ENCODE measurements at places on chromosomes 7 and 10.

DNA sequence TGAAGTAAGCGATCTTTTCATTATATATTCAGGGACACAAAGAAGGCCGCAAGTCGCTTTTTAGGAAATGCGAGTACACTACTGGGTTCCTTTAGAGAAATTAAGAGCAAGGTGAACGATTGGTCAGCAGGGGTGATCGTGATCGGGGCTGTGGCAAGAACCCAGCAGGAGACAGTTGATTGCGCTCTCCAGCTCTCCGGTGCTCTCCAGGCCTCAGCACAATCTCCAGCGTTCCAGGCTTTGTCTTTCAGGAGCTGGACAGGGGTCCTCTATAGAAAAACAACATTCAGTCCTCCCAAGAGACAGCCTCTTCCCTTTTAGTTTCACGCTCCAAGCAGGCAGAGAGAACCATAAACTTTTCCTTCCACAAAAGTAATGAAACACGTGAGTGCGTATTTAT lies 170.5 kb upstream of the KLF6 start:
- no peak for DNase-seq

DNA sequence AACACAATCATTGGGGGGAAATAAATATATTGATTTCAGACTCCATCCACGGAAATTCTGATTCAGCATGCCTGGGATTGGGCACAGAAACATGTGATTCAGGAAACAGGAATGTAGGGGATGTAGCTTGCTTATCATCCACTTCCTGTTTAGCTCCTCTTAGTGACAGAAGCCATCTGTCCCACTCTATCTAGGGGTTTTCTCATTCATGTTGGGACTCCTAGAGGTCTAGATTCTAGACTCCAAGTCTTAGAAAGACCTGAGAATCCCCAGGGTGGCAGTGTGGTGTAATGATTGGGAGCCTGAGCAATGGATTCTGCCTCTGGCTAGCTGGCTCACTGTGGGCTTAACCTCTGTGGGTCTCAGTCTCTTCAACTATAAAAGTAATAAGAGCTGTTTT lies 67.9 kb downstream of the CDK1 start:
- DNase-seq: no peak

DNA sequence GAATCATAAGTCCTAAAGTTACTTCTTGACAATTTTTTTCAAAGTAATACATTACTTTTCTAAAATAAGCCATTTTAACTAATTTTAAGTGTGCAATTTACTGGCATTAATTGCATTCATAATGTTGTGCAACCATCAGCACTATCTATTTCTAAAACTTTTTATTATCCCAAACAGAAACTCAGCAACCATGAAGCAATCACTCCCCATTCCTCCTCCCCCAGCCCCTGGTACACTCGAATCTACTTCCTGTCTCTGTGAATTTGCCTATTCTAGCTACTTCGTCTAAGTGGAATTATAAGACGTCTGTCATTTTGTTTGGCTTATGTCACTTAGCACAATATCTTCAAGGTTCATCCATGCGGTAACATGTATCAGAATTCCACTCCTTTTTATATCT lies 84.9 kb downstream of the MKX start:
- no peak for DNase-seq

DNA sequence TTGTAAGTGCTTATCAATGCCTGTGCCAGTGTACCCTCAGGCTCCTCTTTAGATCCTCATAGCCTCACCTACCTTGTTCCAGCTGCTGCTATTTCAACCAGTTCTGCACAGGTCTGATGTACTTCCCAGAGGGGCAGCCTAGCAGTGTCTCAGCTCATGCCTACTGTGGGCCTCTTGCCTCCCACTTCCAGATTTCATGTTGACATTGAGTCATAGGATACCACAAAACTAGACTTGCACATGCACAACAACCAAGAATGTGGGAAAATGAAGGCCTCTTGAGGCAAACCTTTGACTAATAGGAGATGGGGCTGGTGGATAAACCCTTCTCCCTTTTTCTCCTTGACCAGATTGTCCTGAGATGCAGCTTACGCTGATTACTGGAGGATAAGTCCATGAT lies 31.0 kb downstream of the PON3 start:
- no peak for DNase-seq

DNA sequence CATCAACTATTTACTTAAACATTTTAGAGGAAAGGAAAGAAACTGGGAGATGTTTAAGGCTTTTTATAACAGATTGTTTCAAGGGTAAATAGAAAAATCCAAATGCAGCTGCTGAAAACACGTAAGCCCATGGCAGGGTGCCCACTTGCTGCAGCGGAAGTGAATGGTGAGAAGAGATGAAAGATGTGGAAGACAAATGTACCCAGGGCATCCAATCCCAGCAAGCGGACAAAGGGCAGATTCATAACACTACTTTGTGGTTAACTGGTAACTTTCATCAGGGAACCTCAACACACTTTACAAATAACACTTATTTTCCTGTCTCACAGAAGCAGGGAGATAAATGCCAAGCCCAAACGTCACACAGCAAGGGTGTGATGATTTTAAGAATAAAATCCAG lies 358.4 kb downstream of the KCNMA1 start:
- DNase-seq: no peak

DNA sequence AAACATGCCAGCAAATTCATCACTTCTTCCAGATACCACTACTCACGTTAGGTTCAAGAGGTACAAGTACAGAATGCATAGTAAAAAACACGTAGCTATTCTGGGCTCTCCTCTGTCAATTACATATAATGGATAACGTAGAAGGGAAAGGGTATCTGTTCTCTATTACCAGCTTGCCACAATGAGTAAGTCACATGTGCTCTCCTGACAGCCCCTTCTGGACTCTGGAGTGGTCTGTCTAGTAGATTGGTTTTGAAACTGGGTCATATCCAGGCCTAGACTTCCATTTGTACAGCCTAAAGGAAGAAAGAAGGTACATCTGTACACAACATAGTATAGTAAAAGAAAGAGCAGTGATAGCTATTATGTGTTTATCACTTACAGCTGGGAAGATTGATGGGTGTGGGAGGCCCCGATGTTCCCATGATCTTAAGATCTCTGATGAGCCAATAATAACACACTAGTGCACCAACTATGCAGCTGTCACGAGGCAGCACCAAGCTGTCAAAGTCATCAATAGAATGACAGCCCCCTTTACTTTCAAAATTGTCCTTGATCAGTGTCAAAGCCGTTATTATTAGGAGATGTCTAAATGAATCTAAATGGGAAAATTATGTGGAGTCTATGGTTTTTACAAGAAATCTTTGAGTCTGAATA lies 161.9 kb upstream of the AGK start:
- no peak for DNase-seq

- no peak for DNase-seq
Observed at GRCh38 chr10:108523016-108523800, 1358.7 kb upstream of the SORCS1 start.

- peak; percentile 6 for DNase-seq
Observed at GRCh38 chr10:45063591-45064231, 63.0 kb downstream of the ZNF22 start.

DNA sequence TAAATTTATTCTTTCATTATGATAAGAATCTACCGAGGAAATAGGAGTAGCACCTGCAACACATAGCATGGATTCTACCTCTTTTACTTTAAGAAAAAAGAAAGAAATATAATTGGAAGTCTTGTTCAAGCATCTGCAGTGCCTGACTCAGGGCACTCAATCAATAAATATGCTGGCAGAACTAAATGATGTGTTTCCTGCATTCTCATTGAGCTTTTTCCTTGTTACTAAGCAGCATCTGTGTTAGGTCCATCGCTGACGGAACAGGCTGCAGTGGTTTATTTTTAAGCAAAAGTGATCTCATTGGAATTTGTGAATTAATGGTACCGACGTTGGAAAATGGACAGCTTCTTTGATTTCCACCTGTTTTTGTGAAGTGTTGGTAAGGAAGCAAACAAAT lies 417.5 kb downstream of the DPP6 start:
- DNase-seq: no peak

DNA sequence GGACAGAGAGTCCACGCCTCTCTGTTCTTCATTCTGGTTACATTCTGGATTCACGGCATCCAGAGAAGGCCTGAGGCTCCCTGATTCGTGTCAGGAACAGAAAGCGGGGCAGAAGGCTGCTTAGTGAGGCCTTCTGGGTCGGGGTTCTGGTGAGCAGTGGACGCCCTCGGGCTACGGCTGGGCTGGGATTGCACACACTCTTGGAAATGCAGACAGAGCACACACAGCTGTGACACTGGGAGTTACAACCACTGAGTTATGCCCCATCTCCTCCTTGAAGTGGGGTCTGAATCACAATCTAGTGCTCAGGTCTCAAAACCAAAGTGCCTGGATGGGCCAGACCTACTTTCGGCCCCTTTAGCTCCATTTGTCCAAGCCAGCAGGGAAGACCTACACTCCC lies 156.9 kb upstream of the GDF10 start:
- DNase-seq: no peak

GRCh38 chr7:47088329-47089067 lies 493.4 kb downstream of the TNS3 start:
- DNase-seq: peak; percentile 6

- DNase-seq: peak; percentile 7
Observed at GRCh38 chr7:106542550-106543220, 118.3 kb downstream of the CCDC71L start.

DNA sequence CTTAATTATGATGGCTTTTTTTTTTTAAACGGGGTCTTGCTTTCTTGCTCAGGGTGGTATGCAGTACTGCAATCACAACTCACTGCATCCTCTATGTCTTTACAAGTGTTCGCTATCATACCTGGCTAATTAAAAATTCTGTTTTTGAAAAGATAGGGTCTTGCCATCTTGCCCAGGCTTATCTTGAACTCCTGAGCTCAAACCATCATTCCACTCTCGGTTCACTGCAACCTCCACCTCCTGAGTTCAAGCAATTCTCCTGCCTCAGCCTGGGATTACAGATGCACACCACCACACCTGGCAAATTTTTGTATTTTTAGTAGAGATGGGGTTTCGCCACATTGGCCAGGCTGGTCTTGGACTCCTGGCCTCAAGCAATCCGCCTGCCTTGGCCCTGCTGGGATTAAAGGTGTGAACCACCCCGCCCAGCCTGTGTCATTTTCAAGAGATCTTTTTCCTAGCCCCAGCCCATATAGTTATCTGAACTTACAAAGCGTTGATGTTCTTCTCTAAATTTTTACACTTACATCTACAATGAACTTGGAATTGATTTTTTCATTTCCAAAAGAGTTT lies 6.0 kb downstream of the HNRNPF start:
- DNase-seq: no peak

GRCh38 chr7:20783125-20783699 lies 3.5 kb downstream of the SP8 start:
- no peak for DNase-seq

- DNase-seq: no peak
Observed at GRCh38 chr10:35369049-35369611, 32.8 kb downstream of the CCNY start.

- no peak for DNase-seq
Observed at GRCh38 chr7:45575501-45576248, 1.5 kb downstream of the ADCY1 start.

- no peak for DNase-seq
Observed at GRCh38 chr10:70934701-70935100, 46.3 kb upstream of the PCBD1 start.

- no peak for DNase-seq
Observed at GRCh38 chr10:90930971-90931871, 10.3 kb upstream of the ANKRD1 start.

DNA sequence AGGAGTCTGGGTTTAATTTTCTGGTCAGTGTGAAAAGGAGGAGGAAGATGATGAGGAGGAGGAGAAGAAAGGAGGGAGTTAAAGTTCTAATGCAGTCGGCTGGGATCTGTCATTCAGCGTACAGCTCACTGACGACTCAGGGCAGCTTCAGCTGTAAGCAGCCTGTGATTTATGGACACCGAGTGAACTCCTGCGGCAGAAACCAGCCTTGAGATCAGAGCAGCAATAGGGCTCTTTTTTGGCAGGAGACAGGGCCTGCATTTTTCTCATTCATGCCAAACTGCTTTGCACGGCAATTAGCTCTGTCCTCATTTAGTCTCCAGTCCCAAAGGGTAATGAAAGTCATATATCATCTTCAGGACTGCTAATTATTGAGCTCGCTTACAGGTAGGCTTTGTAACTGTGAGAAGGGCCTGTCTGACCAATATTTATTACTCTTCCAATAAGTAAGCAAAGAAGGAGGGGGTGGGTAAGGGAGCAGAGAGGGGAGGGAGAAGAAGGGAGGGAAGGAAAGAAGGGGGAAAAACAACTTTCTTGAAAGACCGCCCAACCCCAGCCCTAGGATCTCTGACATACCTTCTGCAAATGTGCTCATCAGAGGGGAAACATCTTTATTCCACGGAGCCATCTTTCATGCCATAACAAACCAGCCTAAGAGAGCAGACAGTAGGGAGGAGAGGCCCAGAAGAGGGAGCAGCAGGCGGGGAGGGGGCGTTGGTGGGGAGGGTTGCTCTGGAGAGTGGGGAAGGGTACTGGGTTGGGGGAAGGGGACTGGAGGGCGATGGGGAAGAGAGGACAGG lies 48.1 kb upstream of the COMTD1 start:
- no peak for DNase-seq

All from KG1 (cell line).